ENCODE measurements at places on chromosomes 11 and 22. TPM values are rescaled to one million over a fixed set of nuclear protein-coding genes. Genes with fewer than 3 reads are reported as not detected.

DNA sequence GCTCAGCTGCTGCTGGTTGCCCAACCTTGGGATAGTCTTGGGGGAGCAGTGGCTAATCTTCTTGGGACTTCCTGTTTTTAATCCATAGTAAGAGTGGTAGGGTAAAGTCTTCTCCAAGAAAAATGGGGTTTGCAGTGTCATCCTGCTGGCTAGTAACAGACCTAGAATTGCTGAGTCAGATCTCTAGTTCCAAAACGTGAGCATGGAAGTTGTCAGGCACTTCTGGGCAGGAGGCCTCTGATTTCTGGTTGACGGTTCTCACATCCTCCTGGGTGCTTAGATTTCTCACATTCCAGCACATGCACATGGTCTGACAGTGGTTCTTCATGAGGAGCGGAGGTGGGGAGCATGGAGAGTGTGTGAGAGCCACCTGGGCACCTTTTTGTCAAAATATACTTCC is 410.0 kb downstream of the OPCML start:
- DNase-seq: no peak
- no peak overlapping the region for H3K27ac ChIP-seq
- H3K4me1 ChIP-seq: peaks cover 2% of the 10 kb centered on the region
- no peak overlapping the region for H3K4me3 ChIP-seq
- H3K27me3 ChIP-seq: peaks cover 13% of the 10 kb centered on the region

DNA sequence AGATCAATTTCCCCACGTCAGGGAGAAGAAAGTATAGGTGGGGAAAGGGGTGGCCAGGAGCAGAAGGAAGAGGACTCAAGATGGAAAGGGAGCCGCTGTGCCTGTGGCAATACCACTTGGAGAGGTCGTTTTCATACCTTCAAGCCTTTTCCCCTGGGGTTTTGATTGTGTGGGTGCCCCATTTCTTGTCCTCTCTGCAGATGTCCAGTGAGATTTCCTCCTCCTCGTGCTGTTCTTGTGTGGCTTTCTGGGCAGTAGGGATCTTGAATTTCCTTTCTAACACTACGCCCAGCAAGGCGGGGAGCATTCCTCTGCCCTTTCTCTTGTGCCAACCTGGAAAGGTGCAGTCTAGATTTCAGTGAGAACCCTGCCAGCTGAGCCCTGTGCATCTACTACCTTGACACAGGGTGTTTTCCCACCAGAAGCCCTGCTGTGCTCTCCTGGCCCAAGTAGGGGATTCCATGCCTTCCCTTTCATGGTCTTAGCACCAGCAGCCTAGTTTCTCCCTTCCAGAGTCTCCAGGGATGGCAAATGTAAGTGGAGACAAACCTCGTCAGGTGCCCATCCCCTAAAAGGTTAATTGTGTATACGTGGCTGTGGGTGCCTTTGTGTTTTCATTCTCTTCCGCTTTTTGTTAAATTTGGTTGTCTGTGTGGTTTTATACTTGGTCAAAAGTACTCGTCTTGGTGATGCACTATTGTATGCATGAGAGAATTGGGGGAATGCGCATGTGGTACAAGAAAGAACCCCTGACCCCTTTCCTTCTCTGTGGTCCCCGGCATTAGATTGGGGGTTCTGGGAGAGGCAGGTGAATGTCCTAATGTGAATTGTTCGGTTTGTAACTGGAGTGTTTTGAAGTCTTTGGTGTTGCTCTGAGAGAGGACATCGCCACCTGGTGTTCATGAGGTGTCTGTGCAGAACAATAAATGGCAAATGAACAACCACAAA is 71.4 kb upstream of the MPEG1 start:
- H3K27ac ChIP-seq: no peak overlapping the region
- no peak overlapping the region for H3K4me3 ChIP-seq
- H3K4me1 ChIP-seq: no peaks in the 10 kb centered on the region

DNA sequence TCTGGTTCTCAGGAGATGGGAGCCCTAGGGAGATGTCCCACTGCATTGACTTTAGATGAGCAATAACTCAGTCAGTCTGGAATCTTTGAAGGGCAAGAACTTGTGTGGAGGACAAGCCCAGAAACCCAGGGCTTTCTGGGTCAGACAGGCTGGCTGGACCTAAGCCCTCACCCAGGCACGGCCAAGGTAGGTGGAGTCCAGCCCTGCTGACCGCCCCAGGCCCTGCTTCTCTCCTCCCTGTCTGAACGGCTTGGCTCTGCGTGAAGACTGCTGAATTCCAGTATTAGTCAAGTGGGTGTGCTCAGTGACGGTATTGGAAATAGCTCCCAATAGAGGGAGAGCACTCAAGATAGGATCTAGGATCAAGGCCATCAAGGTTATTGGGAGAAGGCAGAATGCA is 6.1 kb downstream of the CXCR5 start:
- H3K27ac ChIP-seq: no peak overlapping the region
- peaks cover 5% of the 10 kb centered on the region for H3K4me1 ChIP-seq
- no peaks in the 10 kb centered on the region for H3K27me3 ChIP-seq
- DNase-seq: no peak
- H3K36me3 ChIP-seq: no peaks in the 10 kb centered on the region

GRCh38 chr11:120689596-120690275 is 178.2 kb downstream of the GRIK4 start:
- no peak overlapping the region for H3K4me3 ChIP-seq
- H3K27ac ChIP-seq: no peak overlapping the region
- peaks cover 51% of the 10 kb centered on the region for H3K27me3 ChIP-seq
- H3K36me3 ChIP-seq: no peaks in the 10 kb centered on the region

GRCh38 chr22:32830473-32830872 is 29.0 kb downstream of the TIMP3 start:
- DNase-seq: no peak
- H3K27ac ChIP-seq: no peak overlapping the region
- H3K27me3 ChIP-seq: no peaks in the 10 kb centered on the region

DNA sequence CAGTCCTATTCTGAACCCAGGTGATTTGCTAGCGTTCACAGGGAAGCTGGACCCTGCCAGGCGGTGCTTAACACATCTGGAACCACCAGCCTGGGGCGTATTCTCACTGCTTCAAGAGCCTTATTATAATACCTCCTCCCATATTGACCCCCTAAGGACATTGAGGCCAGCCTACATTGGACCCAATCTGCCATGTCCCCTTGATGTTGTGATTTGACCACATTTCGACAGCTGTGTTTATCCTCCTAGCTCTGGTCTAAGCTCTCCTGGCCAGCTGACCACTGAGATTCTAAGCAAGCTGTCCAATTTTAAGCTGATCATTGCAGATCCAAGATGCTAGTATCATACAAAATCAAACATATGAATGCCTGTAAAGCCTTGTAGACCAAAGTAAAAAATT is 148.1 kb upstream of the BLID start:
- no peak for DNase-seq
- H3K27ac ChIP-seq: no peak overlapping the region
- H3K36me3 ChIP-seq: no peaks in the 10 kb centered on the region
- H3K4me3 ChIP-seq: no peak overlapping the region

The TRIM3 gene
- total RNA-seq: 26.5 TPM

The CELSR1 gene
- total RNA-seq: 18.4 TPM

Measured in mesothelial cell of epicardium (in vitro differentiated cells).